ENCODE measurements at places on chromosomes 5 and 9.

DNA sequence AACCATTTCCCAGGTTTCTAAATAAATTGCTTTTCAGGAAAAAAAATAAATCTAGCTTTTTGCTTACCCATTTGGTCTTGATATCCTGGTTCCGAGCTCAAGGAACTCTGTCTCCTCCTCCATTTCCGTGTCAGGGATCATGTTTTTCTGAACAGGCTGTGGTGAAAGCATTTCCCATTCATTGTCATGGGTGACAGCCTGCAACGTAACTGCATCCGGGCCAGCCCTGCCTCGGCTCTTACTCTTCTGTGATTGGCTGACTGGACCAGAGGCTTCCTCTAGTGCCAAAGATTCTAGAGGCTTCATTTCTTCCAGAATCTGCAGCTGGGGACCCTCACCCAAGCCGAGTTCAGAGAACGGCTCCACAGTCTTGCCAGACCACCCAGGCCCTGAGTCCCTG, 61.0 kb upstream of the PCA3 start:
- DNase-seq = no peak

- DNase-seq = no peak
These were observed 187.9 kb upstream of the ELL2 start for GRCh38 chr5:96149546-96149945.

GRCh38 chr5:126126574-126126973, 296.6 kb upstream of the GRAMD2B start:
- DNase-seq = no peak

- no peak for DNase-seq
These were observed 4.8 kb downstream of the RASGRF2 start for GRCh38 chr5:80964919-80965318.

GRCh38 chr5:13932561-13932960, 11.9 kb downstream of the DNAH5 start:
- no peak for DNase-seq

DNA sequence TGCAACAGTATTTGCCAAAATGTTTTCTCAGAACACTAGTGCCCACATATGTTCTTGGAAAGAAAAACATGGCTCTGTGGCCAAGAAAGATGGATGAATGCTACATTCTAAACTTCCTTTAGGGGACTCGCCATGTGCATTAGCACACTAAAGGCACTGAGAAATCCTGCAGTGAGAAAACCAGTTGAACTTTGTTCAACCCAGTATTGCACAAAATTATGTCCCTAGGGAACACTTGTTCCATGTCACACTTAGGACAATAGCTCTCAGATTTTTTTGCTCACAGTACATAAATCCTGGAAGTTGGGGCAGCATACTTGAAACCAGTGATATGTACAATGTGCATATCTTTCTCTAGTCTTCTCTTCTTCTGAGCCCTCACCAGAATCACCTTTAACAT, 96.6 kb downstream of the ADRB2 start:
- DNase-seq = no peak

GRCh38 chr9:27540502-27540901, 10.9 kb upstream of the MOB3B start:
- no peak for DNase-seq
